ENCODE measurements at places on chromosomes 4 and X.

DNA sequence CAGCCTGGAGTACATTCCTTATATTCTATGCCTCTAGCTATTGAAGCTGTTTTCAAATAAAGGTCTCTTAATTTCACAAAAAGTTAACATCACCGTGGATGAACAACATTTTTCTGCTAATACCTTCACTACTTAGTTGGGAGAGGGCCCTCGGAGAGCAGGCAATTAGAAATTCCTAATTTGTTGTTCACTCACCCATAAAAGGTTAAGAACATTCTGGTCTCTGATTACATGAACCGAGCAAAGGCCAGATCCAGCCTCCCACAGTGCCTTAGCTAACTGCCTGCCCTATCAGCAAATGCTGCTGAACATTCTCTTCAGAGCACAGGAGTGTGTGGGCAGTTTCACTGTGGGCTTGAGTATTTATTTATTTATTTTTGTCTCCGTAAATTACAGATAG, 36.0 kb upstream of the TTC29 start:
- no peak for DNase-seq

DNA sequence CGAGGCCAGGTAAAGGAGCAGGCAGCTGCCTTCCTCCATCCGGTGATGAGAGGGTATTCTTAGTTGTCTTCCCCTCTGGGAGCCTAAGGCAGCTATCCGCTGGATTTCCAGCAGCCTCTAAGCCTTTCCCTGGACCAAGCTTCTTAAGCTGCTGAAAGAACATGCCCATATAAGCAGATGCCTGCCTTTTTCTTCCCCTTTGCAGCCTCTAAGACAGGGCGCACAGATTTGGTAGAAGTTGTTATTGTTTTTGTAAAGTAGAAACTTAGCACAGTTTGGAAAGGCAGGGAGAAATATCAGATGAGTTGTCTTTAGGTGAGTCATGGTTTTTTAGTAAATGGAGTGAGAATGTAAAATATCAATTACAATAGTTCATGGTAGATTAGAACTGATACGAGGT, 210.8 kb downstream of the ARHGAP10 start:
- no peak for DNase-seq

GRCh38 chrX:155216179-155216939, at the start of gene VBP1:
TSS of gene VBP1 (plus strand) at chrX:155216460. CDS start at chrX:155216483, 23 bp downstream.
- peak; percentile 81 for DNase-seq

GRCh38 chrX:10314530-10315104, 157.8 kb downstream of the CLCN4 start:
- no peak for DNase-seq

DNA sequence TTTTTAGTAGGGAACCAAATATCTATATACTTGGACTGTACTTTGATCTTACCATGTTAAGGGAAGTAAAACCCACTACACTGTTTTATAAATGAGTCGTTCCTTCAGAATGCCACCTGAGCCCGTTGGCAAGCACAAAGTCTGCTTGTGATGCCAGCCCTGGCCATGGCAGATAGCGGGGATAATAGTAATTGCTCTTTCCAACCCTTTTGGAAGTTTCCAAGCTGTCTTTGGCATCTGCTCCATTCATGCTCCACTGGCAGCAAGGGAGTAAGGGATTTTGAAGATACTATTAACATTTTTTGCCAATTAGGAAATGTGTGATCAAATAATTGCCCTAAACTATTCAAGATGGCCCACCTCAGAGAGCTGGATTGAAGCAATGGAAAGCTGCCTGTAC, 689.2 kb upstream of the SLIT2 start:
- DNase-seq = no peak

- DNase-seq = no peak
These were observed 254.4 kb upstream of the PGRMC2 start for GRCh38 chr4:128542047-128542446.

DNA sequence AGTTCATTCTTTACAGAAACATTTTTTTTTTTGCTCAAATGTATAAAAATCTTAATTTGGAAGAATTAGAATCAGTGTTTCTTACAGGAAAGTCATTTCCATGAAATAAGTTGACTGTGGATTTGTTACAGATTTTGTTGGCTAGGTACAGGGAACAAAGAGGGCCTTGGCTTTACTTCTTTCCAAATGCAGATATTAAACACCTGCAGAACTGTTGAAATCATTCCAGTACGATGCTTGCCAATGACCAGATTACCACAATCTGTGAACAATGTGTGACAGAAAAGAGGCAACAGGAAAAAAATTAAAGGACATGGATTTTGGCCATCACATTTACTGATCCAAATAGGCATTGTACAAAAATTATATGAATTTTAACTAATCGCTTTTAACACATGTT, 70.8 kb downstream of the ANXA10 start:
- no peak for DNase-seq

- no peak for DNase-seq
These were observed 95.4 kb downstream of the SLC2A9 start for GRCh38 chr4:9925750-9926439.

GRCh38 chr4:163638909-163639308, 144.4 kb downstream of the TMA16 start:
- no peak for DNase-seq

GRCh38 chrX:19563327-19563726, 48.0 kb upstream of the MAP3K15 start:
- DNase-seq = no peak

GRCh38 chr4:1869530-1870327, 1.5 kb upstream of the NSD2 start:
- DNase-seq = no peak

DNA sequence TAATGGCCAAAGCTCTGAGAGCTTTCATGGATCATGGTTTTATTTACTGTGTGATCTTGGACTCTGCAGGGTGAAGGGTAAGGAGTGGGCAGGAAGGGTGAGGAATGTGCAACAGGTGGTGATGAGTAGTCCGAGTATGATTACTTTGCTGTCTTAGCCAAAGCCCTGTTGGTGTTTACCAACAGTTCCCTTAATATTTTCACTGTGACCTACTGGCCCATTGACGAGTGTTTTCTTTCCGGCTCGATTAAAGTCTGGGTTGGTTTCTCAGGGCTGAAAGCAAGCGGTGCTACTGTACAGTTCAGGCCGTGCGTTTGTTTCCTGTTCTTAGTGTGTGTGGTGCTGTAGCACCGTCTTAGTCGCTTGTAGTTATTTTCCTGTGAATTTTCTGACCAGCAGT, 2.6 kb downstream of the ARHGAP24 start:
- no peak for DNase-seq

DNA sequence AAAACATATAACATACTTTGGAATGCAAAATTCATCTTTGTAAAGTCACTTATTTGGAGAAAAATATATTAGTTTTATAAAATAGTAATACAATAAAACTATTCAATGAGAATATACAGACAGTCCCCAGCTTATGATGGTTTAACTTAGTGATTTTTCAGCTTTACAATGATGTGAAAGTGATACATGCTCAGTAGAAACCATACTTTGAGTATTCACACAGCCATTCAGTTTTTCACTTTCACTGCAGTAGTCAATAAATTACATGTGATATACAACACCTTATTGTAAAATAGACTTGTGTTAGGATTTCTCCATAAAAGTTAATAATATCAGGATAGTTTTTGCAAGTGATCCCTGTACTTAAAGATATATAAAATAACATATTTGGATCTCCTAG, 436.0 kb downstream of the CENPC start:
- DNase-seq = no peak

DNA sequence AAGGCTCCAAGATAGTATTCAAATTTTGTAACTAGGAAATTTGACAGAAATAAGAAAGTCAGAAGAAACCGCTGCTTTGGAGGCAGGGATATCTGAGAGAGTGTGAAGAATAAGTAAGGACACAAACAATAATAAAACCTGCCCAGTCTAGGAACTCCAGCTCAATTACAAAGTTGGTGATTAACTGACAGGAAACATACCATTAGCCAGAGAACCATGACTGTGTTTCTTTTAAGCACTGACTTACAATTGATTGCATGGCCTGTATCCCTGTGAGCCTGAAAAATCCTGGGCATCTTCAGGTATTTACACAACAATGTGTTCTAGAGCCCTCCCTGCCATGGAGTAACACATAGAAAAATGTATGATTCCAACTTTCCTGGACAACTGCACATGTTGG, 127.4 kb downstream of the GRIA3 start:
- no peak for DNase-seq

DNA sequence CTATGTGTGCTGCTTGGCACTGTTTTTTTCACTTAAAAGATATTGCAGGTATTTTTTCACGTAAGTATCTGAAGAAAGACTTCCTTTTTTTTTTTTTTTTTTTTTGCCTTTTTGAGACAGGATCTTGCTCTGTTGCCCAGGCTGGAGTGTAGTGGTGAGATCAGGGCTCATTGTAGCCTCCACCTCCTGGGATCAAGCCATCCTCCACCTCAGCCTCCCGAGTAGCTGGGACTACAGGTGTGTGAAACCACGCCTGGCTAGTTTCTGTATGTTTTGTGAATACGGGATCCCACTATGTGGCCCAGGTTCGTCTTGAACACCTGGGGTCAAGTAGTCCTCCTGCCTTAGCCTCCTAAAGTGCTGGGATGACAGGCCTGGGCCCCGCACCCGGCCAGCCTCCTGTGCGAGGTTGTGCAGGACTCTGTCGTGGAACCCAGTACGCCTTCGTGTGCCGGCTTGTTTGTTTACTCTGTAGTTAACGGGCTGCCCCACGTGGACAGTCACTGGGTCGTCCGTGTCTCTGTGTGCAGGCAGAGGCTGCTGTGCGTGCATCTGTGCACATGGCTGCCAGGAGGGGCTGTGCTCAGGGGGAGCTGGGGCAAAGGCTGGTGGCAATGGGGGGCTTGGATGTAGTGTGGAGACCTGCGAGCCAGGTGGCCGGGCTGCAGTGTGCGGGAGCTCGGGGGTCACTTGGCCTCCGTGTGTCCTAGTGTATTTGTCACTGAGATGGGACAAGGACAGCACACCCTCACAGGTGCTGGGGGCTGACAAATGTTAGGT, 179.5 kb downstream of the ADRA2C start:
- DNase-seq = no peak

GRCh38 chrX:105695451-105695850, 126.9 kb upstream of the NRK start:
- DNase-seq = no peak

DNA sequence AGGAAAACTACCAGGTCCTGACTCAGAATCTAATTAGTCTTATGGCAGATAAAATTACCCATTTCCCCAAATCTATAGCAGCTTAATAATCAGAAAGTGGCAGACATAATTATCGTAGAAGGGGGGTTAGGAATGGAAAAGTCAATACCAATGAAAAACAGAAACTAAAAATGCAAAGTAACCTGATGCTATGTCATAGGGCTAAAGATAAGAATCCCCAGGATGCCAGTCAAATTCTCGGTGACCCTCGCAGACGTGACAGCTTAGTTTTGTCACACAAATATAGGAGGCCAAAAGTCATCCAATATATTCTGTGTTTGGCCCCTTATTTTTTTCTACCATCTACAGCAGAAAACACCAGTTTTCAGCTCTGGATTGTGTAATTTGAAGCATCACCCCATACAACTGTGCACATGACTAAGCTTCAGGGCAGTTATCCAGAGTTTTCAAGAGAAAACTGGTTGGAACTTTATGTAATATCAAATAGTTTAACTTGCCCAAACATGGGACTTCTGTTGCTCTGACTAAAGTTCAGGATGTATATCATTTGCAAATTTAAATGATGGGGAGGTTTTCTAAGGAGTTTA, 30.9 kb downstream of the RASSF6 start:
- DNase-seq = no peak

DNA sequence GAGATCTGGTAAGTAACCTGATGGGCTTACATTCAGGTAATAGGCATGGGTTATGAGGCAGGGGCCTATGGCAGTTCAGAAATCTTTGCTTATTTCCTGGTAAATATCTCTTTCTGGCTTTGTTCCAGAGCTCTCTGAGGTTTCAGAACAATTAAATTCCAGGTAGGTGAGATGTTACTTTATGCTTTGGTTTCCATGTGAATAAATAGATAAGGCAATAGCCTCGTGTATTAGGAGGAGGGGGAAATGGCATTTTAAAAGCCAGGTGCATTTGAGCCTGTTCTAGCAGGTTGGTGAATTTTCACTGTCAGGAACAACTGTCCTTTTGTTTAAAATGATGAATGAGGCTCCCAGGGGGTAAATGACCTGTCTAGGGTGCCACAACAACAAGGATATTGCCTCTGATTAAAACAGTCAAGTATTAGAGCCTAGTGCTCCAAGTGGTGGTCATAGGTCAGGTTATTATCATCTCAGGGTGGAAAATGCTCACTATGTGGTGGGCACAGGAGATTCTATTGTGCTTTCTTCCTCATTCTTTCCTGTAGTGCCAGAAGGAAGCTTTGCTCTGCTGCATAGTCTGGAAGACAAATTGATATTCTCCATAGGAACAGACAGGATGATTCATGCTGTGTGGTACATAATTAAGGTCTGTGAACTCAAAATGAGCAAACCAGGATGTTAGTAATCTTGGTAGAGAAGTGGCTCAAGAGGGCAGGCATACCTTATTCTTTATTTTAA, 296.2 kb downstream of the INPP4B start:
- peak; percentile 91 for DNase-seq

GRCh38 chrX:139085404-139085803, 373.9 kb upstream of the FGF13 start:
- DNase-seq = no peak

DNA sequence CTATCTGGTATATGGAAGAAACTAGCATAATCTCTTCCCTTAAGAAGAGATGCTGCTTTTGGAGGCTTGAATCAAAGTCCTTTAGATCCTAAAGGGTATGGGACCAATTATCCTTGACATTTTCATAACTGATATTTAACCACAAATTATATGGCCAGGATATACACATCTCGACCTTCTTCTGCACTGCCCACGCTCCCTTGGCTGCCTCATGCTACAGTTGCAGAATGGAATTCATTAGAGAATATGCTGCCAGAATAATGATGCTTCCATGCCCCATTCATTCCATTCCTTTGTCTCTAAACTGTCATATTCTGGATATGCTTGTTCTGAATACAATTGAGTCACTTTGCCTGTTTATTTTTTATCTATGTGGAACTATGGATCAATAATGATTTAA, 157.1 kb upstream of the PACRGL start:
- DNase-seq = no peak

DNA sequence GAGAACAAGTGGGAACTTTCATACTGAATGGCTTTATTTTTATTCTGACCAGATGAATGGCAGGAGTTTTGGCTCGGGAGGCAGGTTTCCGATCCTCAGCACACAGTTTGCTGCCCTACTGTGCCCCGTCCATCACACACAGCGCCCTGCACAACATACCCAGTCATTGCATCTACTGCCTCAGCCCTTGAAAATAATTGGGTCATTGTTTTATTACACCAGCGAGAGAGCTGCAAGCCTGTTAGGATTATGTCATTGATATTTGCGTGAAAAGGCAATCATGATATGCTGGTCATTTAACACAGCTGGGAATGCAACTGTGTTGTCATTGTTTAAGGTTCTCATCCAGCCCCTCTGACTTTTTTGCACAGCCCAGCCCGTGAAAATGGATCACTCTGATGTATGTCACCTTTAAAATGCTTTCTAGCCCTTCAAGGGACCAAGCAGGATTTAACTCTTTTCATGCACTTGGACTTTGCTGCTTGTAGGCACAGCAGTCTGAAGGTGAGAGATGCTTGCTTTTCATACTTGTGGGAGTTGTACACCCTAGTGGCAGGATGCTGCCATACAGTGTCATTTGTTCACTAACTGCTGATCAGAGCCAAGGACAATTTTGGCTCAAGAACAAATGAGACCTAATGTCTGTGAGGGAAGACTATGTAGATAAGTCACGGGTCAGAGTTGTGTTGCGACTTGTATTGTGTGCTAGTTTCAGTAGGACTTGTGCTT, 62.3 kb downstream of the RTL9 start:
- DNase-seq = no peak
